Stimulated activated CD4-positive, alpha-beta T cell treated with anti-CD3 and anti-CD28 coated beads, Interleukin-15, amount 100 ng/mL, for 1 hour (primary cell): ENCODE measurements at places on chromosomes 6 and 20.

DNA sequence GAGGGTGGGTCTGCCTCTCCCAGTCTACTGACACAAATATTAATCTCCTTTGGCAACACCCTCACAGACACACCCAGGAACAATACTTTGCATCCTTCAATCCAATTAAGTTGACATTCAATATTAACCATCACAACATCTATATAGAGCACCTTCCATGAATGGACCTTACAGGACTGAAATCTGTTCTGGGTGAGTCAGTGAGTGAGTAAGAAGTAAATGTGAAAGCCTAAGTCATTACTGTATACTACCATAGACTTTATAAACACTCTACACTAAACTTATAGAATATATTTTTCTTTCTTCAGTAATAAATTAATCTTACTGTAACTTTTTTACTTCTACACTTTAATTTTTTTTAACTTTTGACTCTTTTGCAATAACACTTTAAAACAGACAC, 993.8 kb upstream of the MAP3K7 start:
- no peak for DNase-seq

DNA sequence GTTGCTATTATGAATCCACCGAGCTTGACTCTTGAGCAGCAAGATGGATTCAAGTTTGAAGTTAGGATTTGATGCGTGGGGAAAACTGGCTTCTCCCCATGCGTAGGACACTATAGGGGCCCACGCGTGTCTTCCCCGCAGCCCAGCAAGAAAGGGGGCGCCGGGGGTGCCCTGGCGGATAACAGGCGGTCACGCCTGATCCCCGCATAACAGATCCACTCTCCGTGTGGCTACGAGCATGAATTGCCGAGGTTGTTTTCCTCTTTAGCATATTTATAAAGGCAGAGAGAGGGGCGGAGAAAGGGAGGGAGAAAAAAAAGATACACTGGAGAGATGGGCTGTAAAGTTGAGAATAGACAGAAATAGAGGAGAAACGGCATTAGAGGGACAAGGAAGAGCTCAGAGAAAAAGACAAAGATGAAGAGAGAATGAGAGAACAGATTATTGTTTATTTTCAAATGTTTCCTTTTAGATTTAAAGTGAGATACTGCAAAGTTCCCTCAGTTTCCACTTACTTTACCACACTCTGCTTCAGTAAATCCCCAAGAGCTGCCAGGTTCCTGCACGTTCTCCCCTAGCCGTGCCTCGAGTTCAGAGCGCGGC, 32.0 kb downstream of the TFAP2A start:
- no peak for DNase-seq

GRCh38 chr6:29632789-29633533, at the start of gene GABBR1:
GABBR1 (minus strand) TSS chr6:29633183; CDS start chr6:29632385, 798 bp downstream.
- DNase-seq: peak; percentile 59

GRCh38 chr20:55741801-55742200, 263.5 kb downstream of the CBLN4 start:
- no peak for DNase-seq
